ENCODE measurements at places on chromosomes 2 and 18.

DNA sequence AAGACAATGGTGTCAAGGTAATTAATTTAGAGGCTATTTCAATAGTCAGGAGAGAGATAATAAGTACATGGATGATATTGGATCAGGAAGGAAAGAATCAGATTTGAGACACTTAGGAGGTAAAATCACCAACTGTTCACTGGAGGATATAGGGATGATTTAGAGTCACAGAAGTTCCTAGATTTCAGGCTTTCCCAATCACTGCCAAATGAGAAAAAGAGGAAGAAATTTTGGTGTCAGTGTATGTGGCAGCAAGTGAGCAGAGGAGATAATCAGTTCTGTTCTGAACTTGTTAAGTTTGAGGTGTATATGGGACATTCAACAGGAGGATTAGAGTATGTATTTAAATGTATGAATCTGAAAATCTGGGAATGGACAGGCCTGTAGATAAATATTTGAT is 640.4 kb downstream of the NR4A2 start:
- H3K27me3 ChIP-seq: no peaks in the 10 kb centered on the region
- H3K4me3 ChIP-seq: no peak overlapping the region
- no peak for DNase-seq
- no peaks in the 10 kb centered on the region for H3K36me3 ChIP-seq

DNA sequence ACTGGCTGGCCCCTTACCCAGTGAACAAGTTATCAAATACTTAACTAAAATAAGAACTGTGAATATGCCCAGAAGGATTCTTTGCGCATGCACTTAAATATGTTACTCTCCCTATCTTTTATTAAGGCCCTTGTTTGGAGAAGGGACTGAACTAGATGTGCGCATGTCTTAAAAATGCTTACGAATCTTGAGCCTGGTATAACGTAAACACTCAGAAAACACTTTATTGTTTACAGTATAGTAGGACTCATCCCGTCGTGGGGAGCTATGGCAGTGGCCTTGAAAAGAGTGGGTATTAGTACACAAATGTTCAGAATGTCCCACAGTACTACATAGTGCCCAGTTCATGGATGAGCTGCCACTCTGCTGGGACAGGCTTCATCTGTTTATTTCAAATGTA is 75.9 kb upstream of the MAP4K3 start:
- no peaks in the 10 kb centered on the region for H3K36me3 ChIP-seq
- H3K4me3 ChIP-seq: no peak overlapping the region
- no peak for DNase-seq
- H3K27me3 ChIP-seq: no peaks in the 10 kb centered on the region
- H3K27ac ChIP-seq: no peak overlapping the region
- peaks cover 25% of the 10 kb centered on the region for H3K4me1 ChIP-seq

DNA sequence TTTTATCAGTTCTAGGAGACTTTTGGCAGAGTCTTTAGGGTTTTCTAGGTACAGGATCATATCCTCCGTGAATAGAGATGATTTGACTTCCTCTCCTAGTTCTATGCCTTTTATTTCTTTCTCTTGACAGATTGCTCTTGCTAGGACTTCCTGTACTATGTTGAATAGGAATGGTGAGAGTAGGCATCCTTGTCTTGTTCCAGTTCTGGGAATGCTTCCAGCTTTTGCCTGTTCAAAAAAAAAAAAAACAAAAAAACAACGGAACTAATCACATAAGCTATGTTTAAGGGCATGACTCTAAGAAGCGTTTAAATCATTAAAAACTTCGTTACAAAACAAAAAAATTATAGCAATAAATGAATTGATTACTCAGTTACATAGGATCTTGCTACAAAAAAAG is 145.7 kb downstream of the NUP35 start:
- no peak for DNase-seq
- no peaks in the 10 kb centered on the region for H3K27me3 ChIP-seq
- no peaks in the 10 kb centered on the region for H3K36me3 ChIP-seq
- H3K4me3 ChIP-seq: no peak overlapping the region
- H3K4me1 ChIP-seq: no peaks in the 10 kb centered on the region
- no peak overlapping the region for H3K27ac ChIP-seq

DNA sequence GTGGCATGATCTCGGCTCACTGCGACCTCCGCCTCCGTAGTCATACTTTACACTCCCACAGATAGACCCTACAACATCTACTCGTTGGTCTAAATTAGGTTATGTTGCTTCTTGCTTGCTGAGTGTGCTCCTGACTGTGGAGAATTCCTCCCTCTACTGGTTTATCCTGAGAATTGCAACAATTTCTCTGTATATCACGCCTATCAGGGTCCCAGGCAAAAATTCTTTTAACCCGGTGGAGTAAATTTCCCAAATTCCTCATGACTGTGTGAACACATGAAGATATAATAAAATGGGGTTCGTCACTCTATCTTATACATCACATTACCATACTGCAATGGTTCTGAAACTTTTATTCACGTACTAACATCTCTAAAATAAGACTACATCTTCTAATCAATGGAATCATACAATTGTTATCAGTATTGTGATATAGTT is 156.7 kb downstream of the EVA1A start:
- peaks cover 3% of the 10 kb centered on the region for H3K27me3 ChIP-seq
- no peaks in the 10 kb centered on the region for H3K4me1 ChIP-seq
- H3K36me3 ChIP-seq: no peaks in the 10 kb centered on the region
- no peak overlapping the region for H3K27ac ChIP-seq
- no peak overlapping the region for H3K4me3 ChIP-seq
- no peak for DNase-seq

Measured in T-helper 2 cell treated with Interferon-gamma antibody and Interleukin-4, amounts not matched to agents 5 μg/mL and 100 μg/mL, for 36 hours (primary cell).